K562 (cell line): ENCODE measurements at places on chromosomes 1 and 21. TPM values are rescaled to one million over a fixed set of nuclear protein-coding genes. Genes with fewer than 3 reads are reported as not detected.
A peak's percentile ranks its signal among the peaks of the same experiment; 100 is the strongest.

FCRL2 gene
- not detected in 2 replicates for total RNA-seq

DCST1 gene
- not detected in 2 replicates for total RNA-seq

PPIAL4G gene
- total RNA-seq: not detected in 2 replicates

DNA sequence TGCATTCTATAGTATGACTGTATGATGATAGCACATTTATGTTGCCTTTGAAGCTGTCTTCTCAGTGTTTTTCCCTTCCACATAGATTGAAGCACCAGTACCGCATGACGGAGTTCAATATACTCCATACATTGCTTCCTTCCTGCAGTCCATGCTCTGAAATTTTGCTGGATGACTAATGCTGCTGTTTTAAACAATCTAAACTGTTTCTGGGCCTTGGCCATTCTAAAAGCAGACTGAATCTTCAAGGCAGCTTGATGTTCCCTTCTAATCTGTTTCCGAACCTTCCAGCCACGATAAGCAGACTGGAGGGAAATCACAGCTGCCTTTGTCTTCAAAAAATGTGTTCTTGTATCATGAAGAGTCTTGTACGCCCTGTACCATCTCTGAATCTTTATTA, 36.2 kb upstream of the F13B start:
- no peaks in the 10 kb centered on the region for H3K27me3 ChIP-seq
- DNase-seq: no peak
- peaks cover 54% of the 10 kb centered on the region for H3K36me3 ChIP-seq

TMEM269 gene
- total RNA-seq: 0.27 and 0.34 TPM in 2 replicates

DNA sequence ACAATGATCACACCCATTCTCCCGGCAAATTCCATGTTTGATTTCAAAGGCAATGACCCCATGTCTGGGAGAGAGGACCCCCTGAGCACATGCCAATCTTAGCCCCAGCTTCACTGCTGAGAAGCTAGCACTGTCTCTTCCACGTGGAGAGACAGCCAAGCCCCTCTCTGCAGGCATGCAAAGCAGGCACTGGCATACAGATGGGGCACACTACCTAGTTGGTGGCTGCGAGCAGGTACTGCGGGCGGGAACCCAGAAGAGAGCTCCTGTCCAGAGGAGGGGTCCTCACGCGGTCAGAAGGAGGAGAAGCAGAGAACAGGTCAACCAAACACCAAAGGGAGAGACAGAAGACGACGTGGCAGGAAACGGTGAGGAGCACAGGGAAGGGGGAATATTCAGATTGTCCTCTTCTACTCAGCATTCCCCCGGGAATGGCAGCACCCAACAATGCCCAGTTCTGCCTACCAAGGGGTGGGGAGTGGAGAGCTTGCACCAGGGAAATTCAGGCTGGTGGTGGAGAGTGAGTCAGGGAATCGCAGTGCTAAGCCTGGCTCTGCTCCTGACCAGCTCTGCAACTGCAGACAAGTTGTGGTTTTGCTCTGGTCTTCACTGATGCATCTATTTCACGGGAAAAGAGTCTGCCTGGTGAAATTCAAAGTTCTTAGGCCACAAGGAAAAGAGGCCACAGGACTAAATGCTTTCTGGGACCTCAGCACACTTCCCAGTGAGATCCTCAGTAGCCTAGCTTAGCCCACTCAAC, 48.1 kb upstream of the GOLT1A start:
- no peak overlapping the region for H3K4me3 ChIP-seq
- H3K36me3 ChIP-seq: no peaks in the 10 kb centered on the region
- no peaks in the 10 kb centered on the region for H3K4me1 ChIP-seq
- H3K27me3 ChIP-seq: peaks cover 39% of the 10 kb centered on the region; the same call in 2 of the 3 replicates
- no peak overlapping the region for H3K27ac ChIP-seq

DNA sequence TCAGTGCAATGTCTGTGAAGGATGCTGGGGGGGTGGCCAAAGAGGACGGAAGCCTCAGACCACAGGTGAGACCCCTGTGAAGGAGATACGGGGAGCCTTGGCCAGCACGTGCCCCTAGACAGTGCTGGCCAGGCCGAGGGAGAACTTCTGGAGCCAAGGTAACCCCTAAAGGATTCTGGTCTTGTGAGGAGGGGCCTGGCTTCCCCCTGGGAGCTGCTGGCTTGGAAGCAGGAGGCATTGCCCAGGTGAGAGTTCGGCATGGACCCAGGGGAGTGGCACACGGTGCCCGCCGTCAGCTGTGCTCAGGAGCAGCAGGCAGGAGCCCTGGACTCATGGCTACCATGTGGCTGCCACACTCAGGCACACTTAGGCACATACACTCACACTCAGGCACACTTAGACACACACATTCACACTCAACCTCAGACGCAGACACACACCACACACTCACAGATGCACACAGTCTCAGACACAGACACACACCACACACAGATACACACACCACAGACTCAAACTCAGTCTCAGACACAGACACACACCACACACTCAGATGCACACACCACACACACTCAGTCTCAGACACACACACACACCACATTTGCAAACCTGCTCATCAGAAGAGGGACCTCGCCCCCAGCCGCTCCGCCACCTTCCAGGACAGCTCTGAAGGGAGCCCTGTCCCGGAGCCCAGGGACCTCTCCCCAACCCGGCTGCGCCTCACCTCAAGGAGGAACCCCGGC, 1.1 kb upstream of the COL6A2 start:
- H3K4me1 ChIP-seq: peaks cover 24% of the 10 kb centered on the region
- no peaks in the 10 kb centered on the region for H3K36me3 ChIP-seq
- H3K4me3 ChIP-seq: no peak overlapping the region
- H3K27ac ChIP-seq: no peak overlapping the region
- peaks cover 63% of the 10 kb centered on the region for H3K27me3 ChIP-seq
- peak; percentile 10 for DNase-seq

FBXO42 gene
- 21.2 and 24.1 TPM in 2 replicates for total RNA-seq

- H3K4me1 ChIP-seq: peaks cover 43% of the 10 kb centered on the region
- no peak for DNase-seq
- no peak overlapping the region for H3K4me3 ChIP-seq
- no peak overlapping the region for H3K27ac ChIP-seq
- H3K27me3 ChIP-seq: no peaks in the 10 kb centered on the region
- no peaks in the 10 kb centered on the region for H3K36me3 ChIP-seq
These were observed 38.0 kb downstream of the ADARB1 start for GRCh38 chr21:45112371-45112770.

DNA sequence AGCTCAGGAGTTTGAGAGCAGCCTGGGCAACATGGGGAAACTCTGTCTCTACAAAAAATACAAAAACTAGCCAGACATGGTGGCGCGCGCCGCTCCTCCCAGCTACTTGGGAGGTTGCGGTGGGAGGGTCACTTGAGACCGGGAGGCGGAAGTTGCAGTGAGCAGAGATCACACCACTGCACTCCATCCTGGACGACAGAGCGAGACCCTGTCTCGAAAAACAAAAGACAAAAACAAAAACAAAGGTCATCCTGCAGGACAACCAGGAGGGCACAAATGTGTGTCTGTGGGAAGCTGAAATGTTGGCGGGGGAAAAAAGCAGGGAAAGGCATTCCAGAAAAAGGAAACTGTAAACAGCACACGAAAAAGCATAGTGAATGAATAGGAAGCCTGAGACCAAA, 104.1 kb upstream of the HNRNPU start:
- H3K27me3 ChIP-seq: no peaks in the 10 kb centered on the region
- H3K4me1 ChIP-seq: peaks cover 21% of the 10 kb centered on the region
- no peak for DNase-seq
- no peak overlapping the region for H3K4me3 ChIP-seq
- H3K27ac ChIP-seq: peak overlapping the region; percentile 95; the same call in 1 of the 3 replicates

- no peak for DNase-seq
- H3K4me1 ChIP-seq: no peaks in the 10 kb centered on the region
- no peaks in the 10 kb centered on the region for H3K36me3 ChIP-seq
- H3K4me3 ChIP-seq: no peak overlapping the region
These were observed 12.5 kb downstream of the CHD5 start for GRCh38 chr1:6167391-6168303.

PRAMEF12 gene
- not detected in 2 replicates for total RNA-seq

MR1 gene
- total RNA-seq: 9.7 and 10.4 TPM in 2 replicates
